Fibroblast of lung (primary cell): ENCODE measurements at places on chromosomes 7 and 10.
A peak's percentile ranks its signal among the peaks of the same experiment; 100 is the strongest.

GRCh38 chr10:31698181-31698830 is 230.3 kb downstream of the ARHGAP12 start:
- peak; percentile 95 for DNase-seq

- DNase-seq = no peak
These were observed 12.6 kb upstream of the WDFY4 start for GRCh38 chr10:48671914-48672595.

DNA sequence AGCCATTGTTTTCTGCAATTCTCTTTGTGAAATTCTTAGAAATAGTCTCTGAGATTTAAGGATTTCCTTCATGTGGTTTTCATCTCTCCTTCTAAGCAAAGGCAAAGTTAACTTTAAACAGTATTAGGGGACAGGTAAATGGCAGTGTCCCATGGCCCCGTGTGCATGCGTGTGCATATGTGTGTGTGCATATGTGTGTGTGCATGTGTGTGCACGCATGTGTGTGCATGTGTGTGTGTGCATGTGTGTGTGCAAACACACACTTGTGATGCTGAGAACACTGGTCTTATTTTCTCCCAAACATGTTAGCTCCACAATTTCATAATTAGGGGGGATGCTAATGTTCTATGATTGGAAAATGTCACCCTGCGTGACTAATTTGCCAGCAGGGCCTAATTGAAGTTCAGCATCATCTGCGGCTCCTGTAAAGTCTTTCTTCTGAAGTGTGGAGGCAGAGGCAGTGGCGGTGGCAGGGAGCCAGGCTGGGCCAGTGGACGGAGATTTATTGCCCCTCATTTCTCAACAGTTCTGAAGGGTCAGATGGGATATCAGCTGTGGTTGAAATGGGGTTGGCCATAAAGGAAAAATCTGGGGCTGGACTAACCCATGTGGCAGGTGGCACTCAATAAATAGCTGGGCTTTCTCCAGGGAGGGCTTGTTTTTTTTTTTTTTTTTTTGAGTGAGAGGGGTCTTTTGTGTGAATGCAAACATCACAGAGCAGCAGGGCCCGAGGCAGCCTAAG is 289.3 kb upstream of the PODXL start:
- no peak for DNase-seq

- no peak for DNase-seq
These were observed 301.5 kb upstream of the CACNA2D1 start for GRCh38 chr7:82745117-82745516.

GRCh38 chr10:128116851-128117615 is 9.2 kb downstream of the MKI67 start:
- DNase-seq = no peak

- no peak for DNase-seq
These were observed 115.4 kb upstream of the ACBD5 start for GRCh38 chr10:27355918-27356573.

DNA sequence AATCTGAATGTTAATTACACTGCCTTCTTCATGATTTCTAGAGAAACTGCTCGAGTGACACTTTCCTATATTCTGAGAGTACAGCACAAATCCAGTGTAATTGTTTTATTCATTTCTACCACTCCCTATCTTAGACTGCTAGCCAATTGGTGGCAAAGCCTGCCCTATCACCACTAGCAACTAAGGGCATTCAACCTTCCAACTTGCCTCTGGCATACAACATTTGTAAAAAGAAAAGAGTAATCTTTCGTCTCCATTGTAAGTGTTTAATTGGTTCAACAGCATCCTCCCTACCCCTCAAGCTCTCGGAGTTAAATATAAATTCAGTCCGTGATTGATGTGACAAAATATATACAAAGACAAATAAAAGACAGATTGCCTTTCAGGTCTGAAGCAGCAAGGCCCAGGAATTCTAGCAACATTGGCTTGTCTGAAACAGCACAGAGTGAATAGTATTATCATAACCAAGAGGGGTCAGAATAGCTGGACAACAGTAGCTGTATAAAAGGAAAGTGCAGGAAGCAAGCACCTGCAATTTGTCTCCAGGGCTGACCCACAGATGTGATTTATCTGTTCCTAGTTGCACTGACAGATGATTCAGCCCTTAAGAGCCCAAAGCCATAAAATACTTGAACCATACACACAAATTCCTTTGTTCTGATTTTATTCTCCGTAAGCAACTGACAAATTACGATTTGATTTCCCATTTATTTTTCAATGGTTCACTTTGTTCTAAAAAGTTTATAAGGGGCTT is 47.6 kb upstream of the ANKRD1 start:
- DNase-seq = peak; percentile 83

DNA sequence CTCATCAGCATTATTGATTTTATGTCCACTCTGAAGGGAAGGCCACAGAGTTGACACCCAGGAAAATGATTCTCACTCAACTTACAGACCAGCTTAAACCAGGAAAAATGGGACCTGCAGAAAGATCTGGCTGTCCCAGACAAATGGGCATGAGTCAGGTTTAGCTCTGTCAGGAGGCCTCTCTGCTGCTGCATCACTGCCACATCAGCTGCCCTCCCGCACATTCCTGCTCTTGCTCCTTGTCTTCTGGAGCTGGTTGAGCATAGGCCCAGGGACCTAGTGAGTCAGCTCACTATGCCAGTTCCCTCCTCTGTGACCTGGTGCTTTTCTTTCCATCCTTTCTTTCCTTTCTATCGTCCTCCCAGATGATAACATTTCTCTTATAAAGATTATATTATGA is 18.8 kb upstream of the SMNDC1 start:
- peak; percentile 79 for DNase-seq

- DNase-seq = no peak
These were observed 16.6 kb downstream of the IDI2 start for GRCh38 chr10:1009071-1009494.

GRCh38 chr10:46328853-46329689 is 42.3 kb downstream of the ANTXRL start:
- no peak for DNase-seq

GRCh38 chr7:52670608-52671225 is 364.7 kb upstream of the POM121L12 start:
- DNase-seq = no peak

GRCh38 chr7:453597-454306 is 65.9 kb downstream of the PDGFA start:
- DNase-seq = no peak

GRCh38 chr10:122981066-122981464 is 864 bp downstream of the PSTK start:
- peak; percentile 62 for DNase-seq

GRCh38 chr7:20199015-20199737 is 18.0 kb downstream of the MACC1 start:
- peak; percentile 85 for DNase-seq

DNA sequence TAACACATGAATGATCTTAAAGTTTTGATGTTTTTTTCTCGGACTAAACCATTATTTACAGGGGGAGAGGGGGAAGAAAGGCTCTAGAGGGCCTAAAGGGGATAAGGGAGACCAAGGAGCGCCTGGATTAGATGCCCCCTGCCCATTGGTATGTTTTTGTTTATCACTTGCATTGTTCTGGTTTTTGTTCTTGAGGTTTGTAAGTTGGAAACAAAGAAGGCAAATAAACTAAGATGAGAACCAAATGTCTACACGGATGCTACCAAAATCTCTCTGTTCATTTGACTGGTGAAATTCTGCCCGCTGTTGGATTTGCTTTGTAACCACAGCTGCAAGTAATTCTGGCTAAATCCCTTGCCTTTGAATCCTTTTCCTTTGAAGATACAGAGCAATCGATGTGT is 99.8 kb upstream of the MACROH2A2 start:
- DNase-seq = no peak

DNA sequence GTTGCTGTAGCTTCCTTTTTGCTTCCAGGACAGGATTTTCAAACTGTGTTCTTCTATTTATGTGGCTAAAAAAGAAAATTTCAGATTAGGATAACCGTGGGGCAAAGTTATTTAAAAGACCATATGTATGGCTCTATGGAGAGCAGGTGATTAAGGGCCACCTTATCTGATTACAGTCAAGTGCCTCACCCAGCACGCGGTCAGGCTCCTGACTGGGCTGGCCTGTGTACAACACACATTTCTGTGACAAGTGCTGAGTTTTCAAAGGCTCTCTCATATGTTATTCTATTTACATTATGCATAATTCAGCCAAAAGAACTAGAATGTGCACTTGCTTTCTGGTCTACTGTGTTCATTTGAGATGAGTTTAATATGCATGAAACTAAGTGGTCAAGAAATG is 547.4 kb downstream of the PHTF2 start:
- DNase-seq = peak; percentile 5

GRCh38 chr7:696812-697551 is 29.5 kb upstream of the DNAAF5 start:
- DNase-seq = no peak

DNA sequence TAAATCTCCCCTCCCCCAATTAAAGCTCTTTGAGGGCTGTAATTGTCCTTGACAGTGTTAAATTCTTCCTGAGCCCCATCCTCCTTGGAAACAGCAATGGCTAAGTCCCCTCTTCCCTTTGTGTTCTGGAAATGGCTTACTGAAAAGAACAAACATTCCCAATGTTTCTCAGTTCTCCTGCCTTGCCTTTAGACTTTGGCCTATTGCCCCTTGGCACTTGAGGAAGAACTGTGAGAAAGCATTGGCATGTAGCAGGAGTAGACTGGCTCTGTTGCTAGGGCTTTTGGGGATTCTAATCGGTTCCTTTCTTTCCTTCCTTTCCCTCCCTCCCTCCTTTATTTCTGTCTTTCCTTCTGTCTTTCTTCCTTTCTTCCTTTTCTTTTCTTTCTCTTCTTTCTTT is 463.3 kb upstream of the PODXL start:
- no peak for DNase-seq

DNA sequence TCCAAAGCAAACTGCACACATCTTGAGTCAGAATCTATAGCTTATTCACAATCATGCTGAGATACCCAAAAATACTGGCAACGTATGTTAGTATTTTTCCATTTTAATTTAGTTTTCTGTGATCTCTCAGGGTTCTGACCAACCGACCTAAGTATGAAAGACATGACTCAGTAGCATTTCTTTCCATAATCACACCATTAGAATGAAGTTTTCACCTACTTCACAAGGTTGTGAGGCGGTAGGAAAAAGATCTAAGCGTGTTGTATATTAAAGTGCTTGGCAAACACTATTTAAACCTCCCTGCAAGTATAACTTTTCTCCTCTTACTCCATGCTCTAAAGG is 49.1 kb downstream of the PLCE1 start:
- DNase-seq = peak; percentile 66

GRCh38 chr10:5645944-5646617 is 20.3 kb downstream of the ASB13 start:
- DNase-seq = no peak

DNA sequence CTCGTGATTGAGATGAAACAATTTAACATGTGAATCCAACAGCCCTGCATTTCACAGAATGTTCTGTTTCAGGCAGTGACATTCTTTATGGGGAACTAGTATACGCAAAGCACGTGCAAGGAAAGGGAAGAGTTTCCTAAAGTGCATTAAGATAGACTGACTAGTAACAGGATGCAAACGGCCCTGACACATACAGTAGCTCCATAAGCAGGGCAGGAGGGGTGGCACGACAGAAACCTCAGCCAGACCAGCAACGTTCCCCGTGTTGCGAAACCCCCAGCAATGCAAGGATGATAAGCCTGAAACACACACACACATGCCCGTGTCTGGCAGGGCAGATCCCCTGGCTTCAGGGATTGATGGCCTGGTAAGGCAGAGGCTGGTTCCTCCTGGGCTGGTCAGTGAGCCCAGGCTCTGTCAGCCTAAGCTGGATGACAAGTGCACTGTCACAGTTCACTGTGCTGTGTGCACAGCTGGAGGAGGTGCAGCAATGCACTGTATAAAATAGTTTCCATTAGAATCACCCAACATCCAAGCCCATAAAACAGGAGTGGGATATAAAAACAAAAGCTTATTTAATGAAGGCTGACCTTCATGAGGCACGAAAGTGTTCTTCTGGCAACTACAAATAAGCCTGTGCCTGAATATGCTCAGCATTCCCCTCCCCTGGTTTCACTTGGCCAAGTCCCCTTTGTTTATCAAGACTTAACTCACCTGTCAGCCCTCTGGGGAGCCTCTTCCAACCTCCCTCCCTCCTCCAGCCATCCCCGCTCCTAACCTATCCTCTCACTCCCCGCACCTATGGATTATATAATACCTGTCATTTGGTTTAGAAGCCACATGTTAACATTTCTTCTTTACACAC is 88.8 kb downstream of the GSAP start:
- DNase-seq = peak; percentile 84

DNA sequence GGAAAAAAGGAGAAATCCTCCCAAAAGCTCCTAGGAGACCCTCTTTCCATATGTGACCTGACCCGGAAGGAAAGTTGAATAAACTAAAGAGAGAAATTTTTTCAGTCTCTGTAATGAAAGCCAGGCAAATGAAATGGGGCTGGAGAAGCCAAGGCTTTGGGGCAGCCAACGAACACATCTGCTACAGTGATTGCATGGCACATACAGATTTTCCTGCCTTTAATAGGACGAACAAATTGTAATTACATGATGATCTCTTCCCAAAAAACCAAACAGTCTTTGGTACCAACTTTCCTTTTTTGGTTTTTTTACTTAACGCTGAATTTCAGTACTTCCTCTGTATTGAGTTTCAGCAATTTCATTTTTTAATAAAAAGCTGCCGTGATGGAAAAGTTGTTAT is 23.5 kb upstream of the PTN start:
- no peak for DNase-seq

DNA sequence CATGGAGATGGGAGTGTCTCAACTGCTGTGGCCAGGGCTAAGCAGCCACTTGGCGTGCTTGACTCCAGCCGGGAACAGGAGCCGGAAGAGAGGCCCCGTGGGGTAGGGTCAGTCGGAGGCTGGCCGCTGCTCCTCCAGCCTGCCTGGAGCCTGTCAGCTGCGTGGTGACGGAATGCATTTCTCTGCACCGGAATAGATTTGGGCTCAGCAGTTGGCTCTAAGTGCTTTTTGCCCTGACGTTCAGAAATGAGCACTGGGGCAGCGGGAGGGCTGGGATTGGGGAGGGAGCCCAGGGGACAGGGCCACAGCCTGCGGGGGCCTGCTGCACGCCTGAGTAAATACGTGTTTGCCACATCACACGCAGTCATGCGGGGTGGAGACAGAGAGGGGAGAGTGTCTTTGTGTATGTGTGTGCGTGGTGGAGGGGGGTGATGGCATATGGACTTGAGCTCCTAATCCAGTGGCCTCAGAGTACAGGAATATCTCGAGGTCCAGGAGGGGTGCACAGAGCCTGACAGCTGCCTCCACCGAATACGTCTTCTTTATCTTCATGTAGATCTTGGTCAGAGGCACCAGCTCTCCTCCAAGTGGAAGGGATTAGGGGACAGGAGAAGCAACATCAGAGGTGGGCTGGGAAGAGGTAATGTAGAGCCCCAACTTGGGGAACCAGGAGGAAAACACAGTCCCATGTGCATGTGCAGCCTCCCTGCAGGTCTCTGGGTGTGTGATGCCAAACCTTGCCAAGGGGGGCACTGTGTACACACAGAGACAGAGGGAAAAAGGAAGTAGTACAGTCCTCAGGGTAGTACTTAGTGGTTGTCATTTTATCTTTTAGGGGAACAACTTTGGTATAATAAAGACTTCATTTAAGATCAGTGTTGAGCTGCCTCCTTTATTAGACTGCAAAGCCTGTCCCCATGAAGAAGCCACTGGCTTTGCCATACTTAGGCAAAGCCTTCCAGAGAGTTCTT is 151.4 kb downstream of the CDH23 start:
- peak; percentile 35 for DNase-seq
